ENCODE measurements at places on chromosomes 2 and 18.

DNA sequence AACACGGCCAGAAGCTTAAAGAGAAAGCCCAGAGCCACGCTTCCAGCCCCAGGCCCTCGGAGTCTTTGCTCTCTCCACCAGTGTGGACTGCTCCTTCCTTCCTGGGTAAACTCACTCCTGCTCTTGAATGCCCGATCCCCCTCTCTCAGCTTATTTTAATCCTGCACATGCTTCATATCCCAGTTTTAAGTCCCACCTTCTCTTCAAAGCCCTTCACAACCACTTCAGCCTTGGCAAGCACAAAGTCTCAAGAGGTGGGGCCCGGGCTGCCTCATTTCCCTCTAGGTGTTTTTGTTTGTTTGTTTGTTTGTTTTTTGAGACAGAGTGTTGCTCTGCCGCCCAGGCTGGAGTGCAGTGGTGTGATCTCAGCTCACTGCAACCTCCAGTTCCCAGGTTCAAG is 21.6 kb upstream of the CREG2 start:
- no peak for DNase-seq

DNA sequence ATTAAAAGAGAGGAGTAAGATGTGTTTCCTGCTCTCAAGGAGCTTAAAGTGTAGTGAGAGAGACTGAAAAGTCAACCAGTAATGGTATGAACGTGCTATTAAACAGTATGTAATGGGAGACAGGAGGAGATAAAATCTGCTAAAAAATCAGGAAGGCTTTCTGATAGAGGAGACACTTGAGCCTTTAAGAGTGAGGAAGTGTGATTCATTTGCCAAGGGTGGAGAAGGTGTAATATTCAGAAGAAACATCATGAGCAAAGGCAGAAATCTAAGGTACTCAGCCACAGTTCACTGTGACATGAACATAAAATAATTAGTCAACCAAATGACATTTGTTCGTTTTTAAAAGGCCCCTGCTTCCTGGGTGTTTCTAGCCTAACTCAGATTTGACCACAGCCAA is 137.8 kb upstream of the SKOR2 start:
- no peak for DNase-seq

GRCh38 chr18:76518123-76518859 is 23.2 kb upstream of the ZNF516 start:
- peak; percentile 40 for DNase-seq

- DNase-seq, result no peak
These were observed 49.0 kb upstream of the BCL2L11 start for GRCh38 chr2:111071600-111072171.

DNA sequence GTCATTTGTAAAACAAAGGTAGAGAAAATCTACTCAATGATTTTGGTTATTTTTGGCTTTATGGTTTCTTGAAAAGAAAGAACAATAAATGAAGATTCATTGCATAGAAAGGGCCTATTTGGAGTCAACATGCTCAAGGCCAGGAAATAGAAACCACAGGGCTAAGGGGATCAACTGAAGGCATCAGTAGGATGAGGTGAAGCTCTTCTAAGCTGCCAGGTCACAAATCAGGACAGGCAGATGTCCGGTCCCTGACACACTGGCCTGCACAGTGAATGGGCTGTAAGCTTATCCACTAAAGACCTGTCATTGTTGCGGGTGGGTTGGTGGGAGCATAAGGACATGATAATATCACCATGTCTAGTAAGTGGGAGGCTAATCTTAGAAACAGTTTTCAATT is 31.6 kb upstream of the RNF138 start:
- no peak for DNase-seq

DNA sequence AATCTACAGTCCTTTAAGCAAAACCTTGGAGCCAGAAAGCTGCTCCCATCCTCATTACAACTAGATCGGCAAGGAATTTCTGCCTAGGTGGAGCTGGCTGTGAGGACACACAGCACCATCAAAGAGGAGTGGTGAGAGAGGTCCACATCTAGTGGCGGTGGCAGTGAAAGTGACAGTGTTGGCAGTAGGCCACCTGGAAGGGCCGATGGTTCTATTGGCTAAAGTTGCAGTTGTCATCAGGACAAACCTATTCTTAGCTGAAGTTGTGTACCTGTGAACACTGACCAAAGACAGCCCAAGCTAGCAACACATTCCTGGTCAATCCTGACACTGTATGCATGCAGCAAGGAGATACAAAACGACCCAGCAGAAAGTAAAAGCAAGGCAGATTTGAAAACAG is 218.1 kb upstream of the CHAC2 start:
- DNase-seq, result no peak

DNA sequence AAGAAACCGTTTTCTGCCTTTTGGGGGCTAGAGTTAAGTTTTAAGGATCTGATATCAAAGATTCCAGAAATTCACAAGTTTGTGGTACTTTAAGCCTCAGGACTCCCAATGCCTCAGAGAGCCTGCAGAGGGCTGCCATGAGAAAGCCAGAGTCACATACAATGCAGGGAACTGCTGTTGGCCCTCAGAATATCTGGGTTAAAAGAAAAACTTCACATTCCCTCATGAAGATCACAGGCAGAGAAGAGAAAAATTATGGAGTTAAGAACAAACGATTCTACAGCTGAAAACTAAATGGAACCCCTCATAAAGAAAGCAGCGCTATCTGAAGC is 39.5 kb downstream of the HDAC4 start:
- peak; percentile 27 for DNase-seq

DNA sequence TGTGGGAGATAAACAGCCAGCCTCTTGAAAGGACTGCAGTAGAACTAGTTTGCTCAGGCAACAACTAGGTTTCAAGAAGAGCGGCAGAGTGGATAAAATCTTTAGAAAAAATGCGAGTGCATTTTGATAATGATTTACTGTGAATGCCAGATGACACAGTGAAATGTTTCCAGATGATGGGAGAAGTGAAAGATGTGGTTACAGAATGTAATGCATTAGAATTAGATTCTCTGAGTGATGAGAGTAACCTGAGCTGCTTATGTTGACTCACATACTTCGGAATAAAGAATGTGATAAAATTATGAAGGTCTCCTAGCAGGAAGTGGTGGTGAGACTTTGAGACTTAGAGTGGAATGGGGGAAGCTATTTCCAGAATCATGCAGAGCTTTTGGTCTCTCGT is 184.3 kb downstream of the GULP1 start:
- DNase-seq, result no peak

- peak; percentile 25 for DNase-seq
These were observed 95.0 kb downstream of the DGKD start for GRCh38 chr2:233449081-233449901.

DNA sequence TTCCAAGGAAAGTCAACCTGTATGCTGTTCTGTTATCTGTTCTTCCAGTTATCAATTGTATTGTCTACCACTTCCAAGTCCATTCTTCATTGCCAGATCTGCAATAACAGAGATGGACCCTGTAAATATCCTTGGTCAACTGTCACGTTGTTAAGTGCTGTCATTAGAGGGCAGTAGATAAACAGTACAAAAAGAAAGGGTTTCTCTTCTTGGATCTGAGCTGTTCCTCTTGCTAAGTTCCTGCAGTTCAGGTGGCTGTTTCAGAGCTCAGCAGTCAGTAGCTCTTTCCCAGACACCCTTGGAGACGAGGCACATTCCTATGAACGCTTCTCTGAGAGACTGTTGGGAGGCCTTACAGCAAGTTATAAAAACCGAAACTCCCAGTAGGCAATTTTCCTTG is 957.1 kb upstream of the CHAC2 start:
- DNase-seq, result peak; percentile 1

GRCh38 chr18:44835703-44836102 is 155.0 kb downstream of the SETBP1 start:
- no peak for DNase-seq

DNA sequence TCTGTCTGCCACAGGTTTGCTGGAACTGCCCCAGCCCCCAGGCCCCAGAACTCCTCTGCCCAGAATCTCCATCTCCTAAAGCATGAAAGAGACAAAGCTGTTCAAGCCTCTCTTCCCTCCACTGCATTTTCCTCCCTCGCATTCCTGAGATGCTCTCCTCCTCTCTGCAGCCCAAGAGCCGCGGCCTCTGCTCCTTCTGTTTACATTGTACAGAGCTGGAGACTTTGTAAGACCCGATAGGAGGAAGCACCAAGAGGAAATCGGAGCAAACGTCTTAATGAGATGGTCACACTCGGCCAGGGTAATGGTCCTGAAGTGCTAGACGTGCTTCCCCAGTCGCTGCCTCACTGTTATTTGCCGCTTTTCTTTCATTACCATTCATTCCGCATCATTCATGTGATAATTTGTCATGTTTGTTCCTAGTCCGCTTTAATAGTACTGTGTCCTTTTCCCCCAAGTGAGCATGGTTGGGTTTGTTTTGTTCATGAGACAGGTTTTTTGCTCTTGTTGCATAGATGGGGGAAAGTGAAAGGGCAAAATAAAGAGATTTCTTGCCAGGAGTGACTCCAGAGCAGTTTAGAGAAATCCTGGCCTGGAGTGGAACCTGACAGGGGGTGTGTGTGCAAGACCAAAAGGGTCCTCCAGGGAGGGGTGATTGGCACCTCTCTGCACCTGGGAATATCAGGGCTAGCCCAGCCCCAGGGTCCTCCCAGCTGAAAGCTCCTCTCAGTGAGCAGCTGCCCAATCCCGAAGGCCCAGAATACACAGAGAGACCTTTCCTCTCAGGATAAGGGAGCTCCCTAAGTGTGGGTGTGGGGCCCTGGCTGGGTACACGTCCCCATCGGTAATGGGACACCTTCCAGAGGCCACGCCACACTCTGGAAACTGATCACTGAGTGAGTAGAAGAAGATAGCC is 44.9 kb upstream of the ID2 start:
- DNase-seq, result no peak

DNA sequence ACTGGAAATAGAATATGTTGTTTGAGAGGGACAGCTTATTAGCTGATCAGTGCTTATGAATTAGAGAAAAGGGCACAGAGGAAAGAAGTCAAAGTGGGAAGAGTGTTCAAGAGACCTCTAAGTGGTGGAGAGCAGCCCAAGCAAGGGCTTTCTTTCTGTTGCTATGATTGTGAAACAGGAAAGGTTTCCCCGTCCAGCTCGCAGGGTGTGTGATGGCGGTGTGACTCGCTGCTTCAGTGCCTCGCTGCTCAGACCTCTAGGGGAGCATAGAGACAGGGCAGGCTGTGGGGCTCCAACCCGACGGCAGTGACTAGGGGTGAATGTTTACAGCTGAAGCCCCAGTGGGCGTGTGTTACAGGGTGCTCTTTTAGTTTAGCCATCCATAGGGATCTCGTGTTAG is 166.5 kb upstream of the COPS8 start:
- DNase-seq, result no peak

DNA sequence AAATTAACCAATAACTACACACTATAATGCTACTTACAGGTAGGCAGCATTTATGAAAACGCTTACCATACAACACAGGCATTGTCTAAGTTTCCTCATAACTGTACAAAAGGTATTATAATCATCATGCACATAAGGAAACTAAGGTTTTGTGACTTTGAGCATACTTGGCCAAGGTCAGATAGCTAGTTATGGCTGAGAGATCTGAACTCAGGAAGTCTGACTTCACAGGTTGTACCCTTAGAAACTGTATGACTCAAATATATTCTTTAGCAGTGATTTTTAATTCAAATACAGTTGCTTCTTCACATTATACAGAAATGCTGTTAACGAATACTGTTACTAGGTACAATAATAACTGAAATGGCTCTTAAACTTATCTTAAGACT is 89.3 kb downstream of the TRIP12 start:
- DNase-seq, result no peak

- DNase-seq, result no peak
These were observed 267.2 kb downstream of the HRH4 start for GRCh38 chr18:24727685-24728084.

All from hematopoietic multipotent progenitor cell treated with erythropoietin and hydrocortisone succinate and interleukin-3 and kit ligand, for 6 days (in vitro differentiated cells).